Activated CD4-positive, CD25-positive, alpha-beta regulatory T cell (primary cell): ENCODE measurements at places on chromosomes 16 and 17.

GRCh38 chr16:3716831-3717234 is 491 bp downstream of the TRAP1 start:
- DNase-seq, result peak; percentile 41

- no peak for DNase-seq
Measured at GRCh38 chr16:88382491-88383400, at the start of gene ZNF469. ZNF469 (plus strand) TSS chr16:88382959; CDS start chr16:88427471, 44,512 bp downstream.

DNA sequence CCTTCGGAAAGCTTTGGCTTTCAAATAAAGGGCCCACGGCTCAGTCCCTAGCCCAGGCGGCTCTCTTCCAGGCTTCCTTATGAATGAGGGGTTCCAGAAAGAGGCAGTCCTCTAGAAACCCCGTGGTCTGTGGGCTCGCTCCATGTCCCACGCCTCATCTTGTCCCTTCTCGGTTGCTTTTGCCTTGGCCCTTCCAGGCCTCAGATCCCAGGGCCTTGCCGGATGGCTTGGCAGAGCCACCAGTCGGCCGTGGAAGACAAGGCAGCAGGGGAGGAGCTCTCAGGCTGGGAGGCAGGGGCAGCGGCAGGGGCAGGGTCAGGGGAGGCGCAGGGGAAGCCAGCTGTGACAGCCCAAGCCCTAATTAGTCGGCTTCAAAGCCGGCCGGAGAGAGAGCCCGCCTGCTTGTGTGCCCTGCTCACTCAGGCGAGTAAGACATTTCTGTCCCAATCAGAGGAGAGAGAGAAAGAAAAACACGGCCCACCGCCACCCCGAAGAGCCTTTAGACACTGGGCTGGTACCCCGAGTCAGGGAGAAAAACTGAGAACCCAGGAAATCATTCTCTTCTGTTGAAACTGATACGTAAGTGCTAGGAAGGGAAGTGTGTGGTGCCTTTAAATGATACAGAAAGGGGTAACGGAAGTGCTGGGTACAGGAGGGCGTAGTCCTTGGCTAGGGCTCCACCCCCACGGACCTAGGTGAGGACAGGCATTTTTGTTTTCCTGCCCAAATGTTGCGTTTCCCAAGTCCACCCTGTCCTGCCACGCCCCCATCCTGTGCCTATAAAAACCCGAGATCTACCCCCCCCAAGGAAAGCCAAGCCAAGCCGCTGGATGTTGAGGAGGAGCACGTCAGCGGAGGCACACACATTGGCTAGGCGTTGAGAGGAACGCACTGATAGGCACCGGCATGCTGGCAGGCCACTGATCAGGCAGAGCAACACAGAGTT is 27.8 kb upstream of the MEIOC start:
- no peak for DNase-seq

- no peak for DNase-seq
Measured at GRCh38 chr17:47924785-47925677, 16.3 kb upstream of the PNPO start.

- DNase-seq, result no peak
Measured at GRCh38 chr16:28210264-28210663, 1.5 kb downstream of the XPO6 start.

- no peak for DNase-seq
Measured at GRCh38 chr16:82271636-82272035, 101.6 kb upstream of the MPHOSPH6 start.

- DNase-seq, result no peak
Measured at GRCh38 chr17:4877089-4877488, 22.2 kb upstream of the C17orf107 start.

GRCh38 chr17:6327007-6327406 is 107.9 kb downstream of the AIPL1 start:
- no peak for DNase-seq

DNA sequence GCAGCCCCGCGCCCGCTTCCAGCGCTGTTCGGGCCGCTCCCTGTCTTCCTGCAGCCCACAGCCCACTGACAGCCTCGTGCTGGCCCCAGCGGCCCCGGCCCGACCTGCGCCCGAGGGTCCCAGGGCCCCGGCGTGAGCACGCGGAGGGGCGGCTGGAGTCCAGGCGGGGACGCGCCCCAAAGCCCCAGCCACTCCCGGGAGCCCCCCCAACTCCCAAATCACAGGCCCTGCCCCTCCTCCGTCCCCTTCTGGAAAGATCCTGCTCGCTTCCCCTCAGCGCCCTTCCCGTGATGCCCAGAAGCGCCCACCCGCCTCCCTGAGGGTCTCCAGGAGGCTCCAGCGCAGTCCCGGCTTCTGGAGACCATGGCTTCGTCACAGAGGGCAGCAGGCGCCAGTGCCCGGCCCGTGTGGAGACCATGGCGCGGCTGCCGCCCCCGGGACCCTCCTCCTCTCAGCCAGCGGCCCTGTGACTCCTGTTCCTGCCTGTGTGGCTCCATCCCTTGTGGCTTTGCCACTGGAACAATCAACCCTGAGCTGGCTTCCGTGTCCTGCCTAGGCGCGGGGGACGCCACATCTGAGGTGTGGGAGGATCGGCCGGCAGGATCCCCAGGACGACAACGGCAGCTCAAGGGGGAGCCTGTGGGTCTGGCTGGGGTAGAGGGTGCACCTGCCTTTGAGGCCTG is 3.9 kb downstream of the UTS2R start:
- no peak for DNase-seq
